ENCODE measurements at places on chromosomes 4 and X.

DNA sequence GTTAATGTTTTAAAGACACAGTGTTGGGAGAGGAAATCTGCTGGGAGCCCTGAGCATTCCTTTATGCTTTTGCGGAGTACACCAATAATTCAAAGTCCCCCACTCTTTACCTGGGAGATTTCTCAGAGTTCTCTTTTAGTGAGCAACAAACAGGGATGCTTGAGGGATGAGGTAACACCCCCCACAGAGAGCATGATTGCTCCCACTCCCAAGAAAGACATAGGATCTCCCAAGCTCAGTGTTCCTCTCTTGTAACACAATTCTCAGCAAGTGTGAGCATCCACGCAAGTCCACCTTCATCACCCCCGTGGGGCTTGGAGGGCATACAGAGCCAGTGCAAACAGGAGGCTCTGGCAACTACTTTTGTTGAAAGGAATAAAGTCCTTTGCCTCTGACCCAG is 36.1 kb downstream of the GSPT2 start:
- DNase-seq = no peak

DNA sequence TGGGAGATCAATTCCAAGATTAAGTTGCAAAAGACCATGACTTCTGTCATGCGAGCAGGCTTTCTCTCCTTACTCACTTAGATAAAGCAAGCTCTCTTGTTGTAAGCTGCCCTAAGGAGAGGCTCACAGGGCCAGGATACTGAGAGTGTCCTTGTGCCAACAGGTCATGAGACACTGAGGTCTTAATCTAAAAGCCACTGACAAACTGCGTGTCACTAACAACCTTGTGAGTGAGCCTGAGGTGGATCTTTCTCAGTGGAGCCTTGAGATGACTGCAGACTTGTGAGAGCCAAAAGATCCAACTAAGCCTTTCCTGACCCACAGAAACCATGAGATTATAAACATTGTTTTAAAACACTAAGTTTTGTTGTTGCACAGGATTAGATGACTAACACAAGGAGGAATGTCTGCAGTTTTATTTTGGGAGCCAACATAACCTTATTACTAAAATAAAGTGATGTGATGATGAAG is 170.5 kb downstream of the SLC39A8 start:
- no peak for DNase-seq

GRCh38 chr4:186760576-186760975 is 36.9 kb upstream of the FAT1 start:
- DNase-seq = no peak

DNA sequence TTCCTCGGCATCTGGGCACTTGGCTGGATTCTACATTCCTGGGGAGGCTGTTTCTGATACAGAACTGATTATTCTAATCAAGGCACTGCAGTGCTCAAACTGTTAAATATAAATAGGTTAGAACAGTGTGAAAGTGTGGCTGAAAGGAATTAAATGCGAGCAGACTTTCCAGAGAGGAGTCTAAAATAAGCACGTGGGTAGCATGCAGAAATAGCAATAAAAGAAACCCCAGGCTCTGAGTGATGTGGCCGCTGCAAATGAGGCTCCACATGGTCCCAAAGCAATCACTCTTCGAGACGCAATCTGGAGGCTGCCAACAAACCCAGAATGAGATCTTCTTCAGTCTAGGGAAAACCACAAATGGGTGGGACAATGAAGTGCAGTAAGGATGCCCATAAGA is 30.6 kb upstream of the MTM1 start:
- no peak for DNase-seq

DNA sequence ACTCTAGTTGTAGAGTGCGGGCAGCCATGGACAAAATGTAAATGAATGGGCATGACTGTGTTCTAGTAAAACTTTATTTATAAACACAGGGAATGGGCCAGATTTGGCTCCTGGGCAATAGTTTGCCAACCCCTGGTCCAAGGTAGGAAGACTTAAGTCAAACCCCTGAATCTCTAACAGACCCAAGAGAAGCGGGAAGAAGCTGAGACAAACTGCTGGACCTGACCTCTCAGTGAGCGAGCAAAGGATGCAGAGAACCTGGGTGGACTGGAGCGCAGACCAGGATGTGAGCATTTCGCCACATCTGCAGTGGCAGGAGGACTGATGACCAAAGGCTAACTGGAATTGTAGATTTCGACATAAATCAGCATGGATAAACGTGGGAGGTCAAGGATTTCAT is 201.6 kb downstream of the STIM2 start:
- no peak for DNase-seq

DNA sequence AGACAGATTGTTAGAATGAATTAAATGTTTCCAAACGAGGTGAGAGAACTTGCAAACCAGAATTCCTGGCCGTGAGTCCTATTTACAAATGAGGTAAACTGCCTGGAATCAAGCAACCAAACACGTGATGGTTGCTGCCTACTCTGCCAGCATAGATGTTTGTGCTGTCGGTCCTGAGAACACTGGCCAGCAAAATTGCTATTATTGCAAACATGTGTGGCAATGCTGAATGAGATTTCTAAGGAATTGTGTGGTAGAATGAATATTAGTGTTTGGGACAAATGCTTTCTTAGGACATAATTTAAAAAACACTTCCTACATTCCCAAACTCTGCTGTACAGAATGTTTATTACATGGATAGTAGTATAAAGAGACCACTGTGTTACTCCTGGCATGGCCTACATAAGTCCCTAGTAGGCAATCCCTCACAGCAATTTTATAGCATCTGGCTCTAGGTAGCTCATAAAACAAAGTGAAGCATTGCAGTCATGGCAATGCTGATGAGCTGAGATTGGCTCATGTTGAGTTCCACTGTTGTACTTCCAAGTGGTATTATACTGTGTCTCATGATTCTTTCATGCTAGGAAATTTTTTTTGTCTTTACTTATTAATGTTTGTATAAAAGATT is 605.2 kb upstream of the EPHA5 start:
- DNase-seq = peak; percentile 2

DNA sequence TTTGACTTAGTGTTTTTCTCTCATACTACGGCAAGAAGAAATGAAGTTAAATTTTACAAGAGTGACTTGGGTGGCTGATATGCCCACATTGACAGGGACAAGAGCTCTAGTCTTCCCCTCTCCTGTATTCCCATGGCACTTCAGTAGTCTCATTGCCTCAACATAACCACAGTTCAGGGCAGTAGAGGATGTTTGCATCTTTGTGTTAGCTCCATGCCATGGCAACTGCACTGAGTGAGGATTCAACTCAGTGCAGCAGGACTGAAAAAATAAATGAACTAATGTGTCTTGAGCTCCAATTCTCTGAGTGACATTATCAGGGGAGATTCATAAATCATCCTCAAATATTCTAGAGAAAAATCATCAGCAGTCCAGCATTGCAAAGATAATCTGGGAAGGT is 78.8 kb downstream of the TET2 start:
- DNase-seq = no peak

DNA sequence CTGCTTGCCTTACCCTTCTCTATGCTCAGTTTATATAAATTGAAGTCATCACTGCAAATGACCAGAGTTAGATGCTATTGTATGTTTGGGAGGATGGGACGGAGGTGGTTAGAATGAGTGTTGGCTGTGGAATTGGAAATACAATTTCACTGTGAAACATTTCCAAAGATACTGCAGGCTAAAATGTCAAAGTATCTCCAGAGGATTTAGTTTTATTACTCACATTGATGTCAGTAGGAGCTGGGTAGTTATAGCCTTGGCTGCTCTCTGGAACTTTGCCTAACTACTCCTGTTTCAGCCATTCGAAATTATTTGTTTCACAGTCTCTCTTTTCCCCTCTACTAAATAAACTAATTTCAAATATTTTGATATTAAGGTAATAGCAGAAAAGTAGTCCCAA is 92.6 kb upstream of the PPP3CA start:
- no peak for DNase-seq
